ENCODE measurements at places on chromosomes 13 and 19. TPM values are rescaled to one million over a fixed set of nuclear protein-coding genes. Genes with fewer than 3 reads are reported as not detected.

DNA sequence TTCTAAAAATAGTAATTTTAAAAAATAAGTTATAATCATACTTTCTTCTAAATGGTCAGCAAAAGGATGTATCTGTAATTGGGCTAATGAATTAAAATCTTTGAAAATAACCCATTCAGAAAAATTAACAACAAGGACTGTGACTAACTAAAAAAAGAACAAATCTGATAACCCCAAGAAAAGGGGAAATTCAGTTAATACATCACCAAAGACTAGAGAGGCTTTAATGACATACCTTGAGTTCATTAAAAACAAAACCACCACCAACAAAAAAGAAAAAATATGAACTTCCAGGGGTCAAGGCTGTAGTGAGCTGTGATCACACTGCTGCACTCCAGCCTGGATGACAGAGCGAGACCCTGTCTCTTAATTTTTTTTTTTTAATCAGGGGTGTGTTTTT is 121.8 kb downstream of the TBC1D4 start:
- H3K27me3 ChIP-seq: no peaks in the 10 kb centered on the region
- H3K36me3 ChIP-seq: no peaks in the 10 kb centered on the region
- H3K27ac ChIP-seq: no peak overlapping the region
- no peak for DNase-seq
- peaks cover 40% of the 10 kb centered on the region for H3K4me1 ChIP-seq

GRCh38 chr19:58563034-58563573 is 4.7 kb upstream of the UBE2M start:
- peak overlapping the region; percentile 72 for H3K27ac ChIP-seq
- H3K4me1 ChIP-seq: peaks cover 31% of the 10 kb centered on the region
- peaks cover 16% of the 10 kb centered on the region for H3K36me3 ChIP-seq
- peak overlapping the region; percentile 79 for H3K4me3 ChIP-seq
- no peak for DNase-seq
- no peaks in the 10 kb centered on the region for H3K27me3 ChIP-seq

- no peaks in the 10 kb centered on the region for H3K36me3 ChIP-seq
- no peak for DNase-seq
- H3K27ac ChIP-seq: no peak overlapping the region
- H3K27me3 ChIP-seq: no peaks in the 10 kb centered on the region
- H3K4me1 ChIP-seq: peaks cover 11% of the 10 kb centered on the region
Measured at GRCh38 chr13:40176242-40176641, 490.2 kb downstream of the FOXO1 start.

DNA sequence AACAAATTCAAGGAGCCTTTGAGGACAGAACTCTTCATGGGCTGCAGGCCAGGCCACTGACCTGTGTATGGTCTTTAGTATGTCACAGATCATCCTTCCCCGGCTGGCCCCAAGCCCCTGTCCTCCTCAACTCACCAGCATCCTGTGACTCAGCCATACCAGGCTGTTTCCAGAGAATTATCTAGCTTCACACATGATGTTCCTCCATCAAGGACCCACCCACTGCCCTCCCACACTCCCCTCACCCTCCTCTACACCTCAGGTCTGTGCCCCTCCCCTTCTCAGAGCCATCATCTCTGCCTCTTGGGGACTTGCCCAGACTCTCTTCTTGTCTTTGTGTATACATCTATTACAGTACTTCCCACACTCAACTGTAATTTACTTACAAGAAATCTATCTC is 14.7 kb downstream of the DCT start:
- H3K4me3 ChIP-seq: no peak overlapping the region
- no peak overlapping the region for H3K27ac ChIP-seq
- H3K36me3 ChIP-seq: no peaks in the 10 kb centered on the region
- H3K4me1 ChIP-seq: peaks cover 6% of the 10 kb centered on the region
- H3K27me3 ChIP-seq: no peaks in the 10 kb centered on the region

The RFPL4AL1 gene
- total RNA-seq: not detected

The CFAP97D2 gene
- not detected for total RNA-seq

DNA sequence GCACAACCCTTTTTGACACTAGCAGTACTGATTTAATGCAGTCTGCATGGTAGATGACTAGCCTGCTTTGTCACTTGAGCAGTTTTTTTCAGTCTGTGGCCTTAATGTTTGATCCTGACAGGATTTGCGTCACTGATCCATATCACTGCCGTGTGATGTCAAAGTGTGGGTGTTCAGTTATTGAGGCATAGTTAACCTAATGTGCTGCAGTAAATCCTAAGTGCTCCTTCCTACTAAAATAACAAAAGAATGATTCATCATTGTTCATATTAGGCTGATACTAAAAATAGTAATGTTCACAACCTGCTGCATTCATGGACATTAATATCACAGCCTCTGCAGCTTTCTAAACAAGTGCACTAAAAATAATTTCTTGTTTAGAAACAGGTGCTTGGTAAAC is 121.9 kb upstream of the MLNR start:
- DNase-seq: no peak
- H3K27me3 ChIP-seq: no peaks in the 10 kb centered on the region
- H3K4me3 ChIP-seq: no peak overlapping the region
- H3K36me3 ChIP-seq: no peaks in the 10 kb centered on the region
- no peak overlapping the region for H3K27ac ChIP-seq
- peaks cover 21% of the 10 kb centered on the region for H3K4me1 ChIP-seq
